DMS53 (cell line): ENCODE measurements at places on chromosomes 12 and 14.
A peak's percentile ranks its signal among the peaks of the same experiment; 100 is the strongest.

DNA sequence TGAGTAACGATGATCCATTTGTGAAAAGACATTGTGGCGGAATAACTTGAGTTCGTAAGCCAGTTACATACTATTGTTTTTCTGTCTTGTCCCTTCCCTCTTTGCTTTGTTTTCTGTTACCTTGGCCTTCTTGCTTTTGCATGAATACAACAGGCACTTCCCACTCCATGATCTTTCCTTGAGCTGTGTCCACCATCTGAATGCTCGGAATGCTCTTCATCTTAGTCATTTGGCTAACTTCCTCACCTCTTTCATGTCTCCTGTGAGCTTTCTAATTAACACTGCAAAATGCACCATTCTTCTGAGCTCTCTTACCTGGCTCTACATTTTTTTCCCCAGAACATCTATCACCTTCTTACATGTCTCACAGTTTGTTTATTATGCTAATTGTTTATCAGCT is 10.0 kb downstream of the KNTC1 start:
- DNase-seq, result no peak

GRCh38 chr14:75280831-75281653 is 2.4 kb downstream of the FOS start:
- DNase-seq, result peak; percentile 59

DNA sequence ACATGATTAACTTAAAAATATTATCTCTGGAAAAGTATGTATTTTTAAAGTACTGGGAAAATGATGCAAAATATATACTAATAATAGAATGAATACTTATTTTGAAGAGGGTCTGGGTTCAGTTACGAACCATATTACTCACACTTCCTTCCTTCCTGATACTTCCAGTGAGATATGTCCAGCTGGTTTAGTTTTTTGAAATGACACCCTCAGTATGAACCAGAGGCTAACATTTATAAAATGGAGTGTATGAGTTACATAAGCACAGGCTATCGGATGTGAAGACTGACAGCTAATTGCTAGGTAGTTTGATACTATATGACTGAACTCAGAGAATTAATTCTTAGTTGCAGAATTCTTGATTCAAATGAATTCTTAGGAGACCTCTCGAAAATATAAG is 122.9 kb downstream of the OTOGL start:
- no peak for DNase-seq

DNA sequence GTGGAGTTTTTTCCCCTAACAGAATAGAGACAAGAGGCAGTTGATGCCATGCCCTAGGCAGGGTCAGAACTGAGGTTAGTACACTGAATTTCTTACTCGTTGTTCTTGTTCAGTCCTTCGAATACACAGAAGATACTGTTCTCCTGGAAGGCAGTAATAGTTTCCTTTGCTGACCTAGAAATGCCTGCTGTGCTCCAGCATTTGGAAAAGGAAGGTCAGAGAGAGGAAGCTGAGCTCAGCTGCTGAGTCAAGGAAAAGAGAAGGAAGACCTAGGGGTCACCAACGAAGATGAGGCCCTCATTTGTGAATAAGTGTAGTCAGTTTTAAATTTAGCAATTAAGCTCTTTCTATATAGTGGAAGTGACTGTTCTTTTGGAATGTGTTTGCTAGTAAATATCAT is 100.1 kb downstream of the CRADD start:
- no peak for DNase-seq

DNA sequence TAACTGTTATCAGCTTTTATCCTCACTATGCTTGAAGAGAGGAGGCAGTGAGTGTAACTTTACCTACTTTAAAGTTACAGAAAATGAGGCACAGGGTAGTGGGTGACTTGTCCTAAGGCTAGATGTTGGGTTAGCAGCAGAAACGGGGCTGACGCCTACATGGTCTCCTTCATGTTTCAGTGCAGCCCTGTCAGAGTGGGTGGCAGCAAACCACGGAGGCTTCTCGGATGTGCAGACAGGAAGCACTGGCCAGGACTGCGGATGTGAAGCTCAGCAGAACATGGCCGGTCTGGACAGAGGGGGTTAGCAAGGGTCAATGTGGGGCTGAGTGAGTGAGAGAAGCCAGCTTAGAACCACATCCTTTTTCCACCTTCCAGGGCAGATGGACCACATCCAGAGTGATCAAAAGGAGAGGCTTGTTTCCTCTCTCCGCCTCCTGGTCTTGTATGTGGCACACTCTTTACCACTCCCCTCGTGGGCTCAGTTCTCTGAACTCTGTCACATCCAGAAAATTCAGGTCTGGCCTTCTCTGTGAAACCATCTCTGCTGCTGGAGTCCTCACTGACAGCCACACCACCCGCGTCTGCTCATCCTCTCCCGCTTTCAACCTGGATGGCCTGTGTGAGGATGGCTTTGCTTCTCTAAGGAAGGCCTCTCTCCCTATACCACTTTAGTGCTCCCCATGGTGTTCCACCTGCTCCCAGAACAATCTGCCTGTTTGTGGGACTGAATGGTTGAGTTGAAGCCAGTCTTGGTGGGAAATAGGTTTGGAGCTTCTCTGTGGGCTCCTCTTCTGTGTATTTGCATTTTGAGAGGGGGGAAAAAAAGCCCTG is 14.1 kb downstream of the SUSD6 start:
- DNase-seq, result no peak

DNA sequence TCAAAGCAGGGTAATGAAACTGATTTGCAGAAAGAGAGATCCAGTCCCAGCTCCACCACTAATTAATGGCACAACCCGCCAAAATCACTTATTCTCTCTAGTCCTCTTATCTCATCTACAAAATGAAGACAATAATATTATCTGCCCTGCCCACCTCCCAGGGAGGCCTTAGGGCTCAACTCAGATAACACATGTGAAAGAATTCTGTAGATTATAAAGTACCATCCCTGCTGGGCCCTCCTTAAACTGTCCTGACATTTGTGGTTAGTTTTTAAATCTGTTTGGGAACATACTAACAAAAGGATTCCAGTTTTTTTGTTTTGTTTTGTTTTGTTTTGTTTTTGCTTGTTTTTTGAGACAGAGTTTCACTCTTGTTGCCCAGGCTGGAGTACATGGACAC is 7.3 kb downstream of the POMT2 start:
- DNase-seq, result no peak

- peak; percentile 62 for DNase-seq
Observed at GRCh38 chr12:5492562-5492961, 60.7 kb downstream of the NTF3 start.

DNA sequence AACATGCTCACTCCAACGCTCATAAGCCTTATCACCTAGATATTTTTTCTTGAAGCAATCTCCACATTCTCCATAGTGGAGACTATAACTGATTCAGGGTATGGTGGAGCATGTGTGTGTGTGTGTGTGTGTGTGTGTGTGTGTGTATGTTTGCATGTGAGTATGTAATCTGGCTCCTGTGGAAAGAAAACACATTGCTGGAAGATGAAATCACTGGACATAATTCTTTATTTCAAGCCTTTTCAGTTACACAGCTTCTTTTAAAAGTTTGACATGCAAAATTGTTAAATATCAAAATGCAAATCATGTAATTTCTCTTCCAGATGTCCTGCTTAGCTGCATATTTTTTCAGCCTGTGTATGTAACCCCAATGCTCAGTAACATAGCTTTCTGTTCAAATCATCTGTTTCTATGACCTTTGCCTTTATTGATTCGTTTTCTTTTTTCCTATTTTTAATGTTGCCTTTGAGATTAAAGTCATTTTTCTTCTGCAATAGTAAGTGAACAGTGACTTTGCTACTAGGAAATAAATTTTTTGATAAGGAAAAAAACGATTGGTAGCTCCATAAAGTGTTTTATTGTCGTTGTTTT is 80.5 kb upstream of the BTG1 start:
- no peak for DNase-seq

- DNase-seq, result no peak
Observed at GRCh38 chr14:72616811-72617210, 277.1 kb downstream of the DPF3 start.

- no peak for DNase-seq
Observed at GRCh38 chr12:104578453-104578852, 121.7 kb downstream of the CHST11 start.

- DNase-seq, result no peak
Observed at GRCh38 chr14:67863223-67863622, 43.6 kb downstream of the RAD51B start.

- DNase-seq, result no peak
Observed at GRCh38 chr12:28290262-28290661, 100.0 kb downstream of the CCDC91 start.
